Adrenal gland (tissue), 19 donors: ENCODE measurements at places on chromosomes 6 and 20. TPM values are rescaled to one million over a fixed set of nuclear protein-coding genes. Genes with fewer than 3 reads are reported as not detected.

The C20orf144 gene
- not detected for total RNA-seq

The PRDM13 gene
- total RNA-seq = not detected

The ARHGAP40 gene
- not detected for total RNA-seq

The PNPLA1 gene
- 0.28 TPM for total RNA-seq

The KCNK16 gene
- total RNA-seq = not detected

DNA sequence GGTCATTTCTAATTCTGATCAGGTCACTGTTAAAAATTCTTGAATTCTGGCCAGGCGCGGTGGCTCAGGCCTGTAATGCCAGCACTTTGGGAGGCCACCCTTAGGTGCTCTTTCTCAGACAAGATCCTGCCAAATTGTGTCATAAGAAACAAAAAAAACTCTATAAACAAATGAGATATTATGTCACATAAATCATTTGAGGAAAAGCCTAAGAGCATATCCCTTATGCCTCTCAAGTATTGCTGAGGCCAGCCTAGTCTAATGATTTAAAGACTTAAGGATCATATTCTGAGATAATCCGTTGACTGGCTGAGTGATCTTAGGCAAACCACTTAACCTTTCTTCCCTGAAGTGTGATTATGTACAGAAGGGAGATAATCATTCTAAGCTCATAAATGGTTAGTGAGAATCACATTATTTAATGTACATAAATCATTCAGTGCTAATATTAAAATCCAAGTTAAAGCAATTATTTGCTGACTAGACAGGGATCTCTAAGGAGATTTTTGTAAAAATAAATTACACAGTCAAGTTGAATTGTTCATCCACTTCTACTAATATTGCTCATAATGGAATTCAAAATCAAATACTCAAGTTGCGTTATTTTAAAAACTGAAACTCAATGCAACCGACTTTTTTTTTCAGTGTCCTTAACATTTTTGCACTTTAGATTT, 365.4 kb downstream of the PHF3 start:
- H3K27ac ChIP-seq = no peak overlapping the region
- DNase-seq = no peak
- no peak overlapping the region for H3K4me3 ChIP-seq

GRCh38 chr6:158703111-158703836, 53.4 kb downstream of the SYTL3 start:
- H3K4me3 ChIP-seq = no peak overlapping the region
- H3K27me3 ChIP-seq = no peaks in the 10 kb centered on the region
- no peaks in the 10 kb centered on the region for H3K36me3 ChIP-seq
- peaks cover 28% of the 10 kb centered on the region for H3K4me1 ChIP-seq

GRCh38 chr6:11110921-11111768, at the start of gene ERVFRD-1:
TSS of gene ERVFRD-1 (minus strand) at chr6:11111725. CDS start at chr6:11105310, 6,415 bp downstream.
- no peaks in the 10 kb centered on the region for H3K36me3 ChIP-seq
- H3K4me3 ChIP-seq = no peak within 1 kb of the TSS
- H3K27ac ChIP-seq = no peak within 1 kb of the TSS
- peaks cover 4% of the 10 kb centered on the region for H3K4me1 ChIP-seq
- no peak for DNase-seq

GRCh38 chr6:6694368-6694780, 105.9 kb downstream of the LY86 start:
- no peak overlapping the region for H3K4me3 ChIP-seq
- H3K36me3 ChIP-seq = no peaks in the 10 kb centered on the region
- DNase-seq = no peak
- H3K27me3 ChIP-seq = no peaks in the 10 kb centered on the region
- H3K27ac ChIP-seq = no peak overlapping the region

DNA sequence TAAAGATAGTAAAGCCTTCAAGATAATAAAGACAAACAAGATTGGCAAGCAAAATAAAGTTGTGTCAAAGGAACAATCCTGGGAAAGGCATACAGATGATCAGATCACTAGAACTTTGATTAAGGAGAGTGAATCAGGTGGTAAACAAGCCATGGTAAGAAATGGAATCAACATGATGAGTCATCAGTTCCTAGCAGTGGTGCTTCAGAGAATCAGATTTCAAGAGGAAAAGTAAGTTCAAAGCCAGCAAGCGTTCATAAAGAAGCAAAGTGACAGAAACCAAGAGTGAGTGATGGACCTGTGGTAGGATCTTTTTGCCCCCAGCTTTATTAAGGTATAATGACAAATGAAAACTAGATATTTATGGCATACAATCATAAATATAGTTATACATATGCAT, 340.4 kb downstream of the TPBG start:
- no peaks in the 10 kb centered on the region for H3K36me3 ChIP-seq
- H3K4me3 ChIP-seq = no peak overlapping the region
- H3K27me3 ChIP-seq = no peaks in the 10 kb centered on the region
- DNase-seq = no peak
- no peaks in the 10 kb centered on the region for H3K4me1 ChIP-seq

DNA sequence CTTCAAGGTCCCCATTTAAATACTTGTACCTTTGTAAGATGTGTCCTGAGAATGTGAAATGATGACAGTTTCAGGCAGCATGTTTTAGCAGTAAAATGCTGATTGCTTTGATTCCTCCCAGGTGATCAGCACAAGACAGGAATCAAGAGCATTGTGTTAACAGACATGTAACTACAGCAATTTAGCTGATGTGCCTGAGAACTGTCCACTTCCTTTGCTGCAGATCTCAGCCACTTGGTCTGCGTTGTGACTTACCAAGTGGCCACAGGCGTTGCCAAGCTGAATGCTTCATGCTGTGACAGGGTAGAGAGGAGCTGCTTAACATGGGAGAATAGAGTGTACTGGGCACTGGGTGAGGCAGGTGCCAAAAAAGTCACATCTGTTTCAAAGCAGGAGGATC, 767.0 kb upstream of the POU3F2 start:
- no peak overlapping the region for H3K27ac ChIP-seq
- H3K27me3 ChIP-seq = no peaks in the 10 kb centered on the region
- DNase-seq = no peak
- H3K4me3 ChIP-seq = no peak overlapping the region
- no peaks in the 10 kb centered on the region for H3K36me3 ChIP-seq

- no peaks in the 10 kb centered on the region for H3K27me3 ChIP-seq
- no peak overlapping the region for H3K4me3 ChIP-seq
- H3K27ac ChIP-seq = peak overlapping the region; percentile 32
Observed at GRCh38 chr6:42368181-42368580, 83.5 kb downstream of the TRERF1 start.

DNA sequence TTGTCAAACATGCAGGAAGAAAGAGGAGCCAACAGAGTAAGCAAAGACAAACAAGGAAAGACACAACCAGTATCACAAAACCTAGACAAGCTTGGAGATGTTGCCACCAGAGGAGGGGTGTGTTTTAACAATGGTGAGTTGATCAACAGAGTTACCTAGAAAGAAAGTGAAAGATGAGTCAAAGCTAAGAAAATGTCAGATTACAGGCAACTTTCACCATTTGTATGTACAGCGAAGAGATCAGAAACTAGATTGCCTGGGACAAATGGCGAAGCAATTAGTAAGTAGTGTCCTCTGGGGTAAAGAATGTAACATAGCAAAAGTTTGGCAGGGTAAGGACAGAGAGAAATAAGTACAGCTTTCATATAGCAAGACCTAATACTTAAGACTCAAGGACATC, 51.6 kb upstream of the POU3F2 start:
- no peak overlapping the region for H3K4me3 ChIP-seq
- H3K27ac ChIP-seq = no peak overlapping the region
- H3K36me3 ChIP-seq = no peaks in the 10 kb centered on the region
- peaks cover 8% of the 10 kb centered on the region for H3K27me3 ChIP-seq
- no peaks in the 10 kb centered on the region for H3K4me1 ChIP-seq
- no peak for DNase-seq

- no peaks in the 10 kb centered on the region for H3K4me1 ChIP-seq
- no peaks in the 10 kb centered on the region for H3K36me3 ChIP-seq
- no peak overlapping the region for H3K27ac ChIP-seq
- no peak for DNase-seq
Observed at GRCh38 chr6:3697609-3698008, 53.9 kb downstream of the PXDC1 start.

DNA sequence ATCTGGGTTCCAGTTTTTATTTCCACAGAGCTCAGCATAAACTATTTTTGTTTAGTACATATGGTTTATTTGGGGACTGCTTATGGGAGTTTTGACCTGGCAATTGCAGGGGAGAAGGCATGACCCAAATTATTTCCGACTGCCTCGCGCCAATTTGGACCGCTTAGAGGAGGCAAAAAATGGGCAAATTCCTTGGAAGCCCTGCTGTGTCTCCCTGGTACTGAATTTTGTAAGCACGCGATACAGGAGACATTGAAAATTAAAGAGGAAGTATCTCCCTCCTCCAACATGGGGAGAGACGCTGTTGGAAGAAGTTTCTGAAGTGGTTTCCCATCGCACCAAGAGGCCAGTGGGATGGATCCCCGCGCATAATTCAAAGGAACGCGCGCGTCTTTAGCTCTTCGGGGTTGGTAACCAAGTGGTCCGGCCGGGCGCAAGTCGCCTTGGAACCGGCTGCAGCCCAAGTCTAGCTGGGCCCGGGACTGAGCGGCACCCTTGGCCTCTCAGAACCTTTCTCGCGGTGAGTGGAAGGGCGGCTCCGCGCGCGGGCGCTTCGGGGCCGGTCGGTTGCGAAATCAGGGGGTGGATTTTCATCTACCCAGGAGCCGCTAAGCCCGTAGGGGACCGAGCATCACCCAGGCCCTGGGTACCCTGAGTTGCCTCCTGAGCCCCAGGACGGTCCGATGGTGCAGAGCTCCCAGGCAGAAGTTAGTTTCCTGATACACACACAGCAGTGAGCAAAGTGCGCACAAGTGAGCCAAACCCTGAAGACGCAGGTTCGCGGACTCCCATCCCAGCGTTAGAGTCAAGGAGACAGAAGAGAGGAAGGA, 6.2 kb downstream of the NKX2-2 start:
- no peak for DNase-seq
- no peak overlapping the region for H3K27ac ChIP-seq
- peaks cover 82% of the 10 kb centered on the region for H3K27me3 ChIP-seq
- H3K4me1 ChIP-seq = peaks cover 27% of the 10 kb centered on the region

- H3K27ac ChIP-seq = no peak overlapping the region
- no peak overlapping the region for H3K4me3 ChIP-seq
- no peaks in the 10 kb centered on the region for H3K36me3 ChIP-seq
- peaks cover 33% of the 10 kb centered on the region for H3K4me1 ChIP-seq
- no peak for DNase-seq
Observed at GRCh38 chr20:35328689-35329088, 36.5 kb upstream of the FAM83C start.

- no peaks in the 10 kb centered on the region for H3K27me3 ChIP-seq
- no peak overlapping the region for H3K4me3 ChIP-seq
- no peak for DNase-seq
- H3K4me1 ChIP-seq = peaks cover 10% of the 10 kb centered on the region
Observed at GRCh38 chr20:40644863-40645262, 44.2 kb downstream of the MAFB start.

DNA sequence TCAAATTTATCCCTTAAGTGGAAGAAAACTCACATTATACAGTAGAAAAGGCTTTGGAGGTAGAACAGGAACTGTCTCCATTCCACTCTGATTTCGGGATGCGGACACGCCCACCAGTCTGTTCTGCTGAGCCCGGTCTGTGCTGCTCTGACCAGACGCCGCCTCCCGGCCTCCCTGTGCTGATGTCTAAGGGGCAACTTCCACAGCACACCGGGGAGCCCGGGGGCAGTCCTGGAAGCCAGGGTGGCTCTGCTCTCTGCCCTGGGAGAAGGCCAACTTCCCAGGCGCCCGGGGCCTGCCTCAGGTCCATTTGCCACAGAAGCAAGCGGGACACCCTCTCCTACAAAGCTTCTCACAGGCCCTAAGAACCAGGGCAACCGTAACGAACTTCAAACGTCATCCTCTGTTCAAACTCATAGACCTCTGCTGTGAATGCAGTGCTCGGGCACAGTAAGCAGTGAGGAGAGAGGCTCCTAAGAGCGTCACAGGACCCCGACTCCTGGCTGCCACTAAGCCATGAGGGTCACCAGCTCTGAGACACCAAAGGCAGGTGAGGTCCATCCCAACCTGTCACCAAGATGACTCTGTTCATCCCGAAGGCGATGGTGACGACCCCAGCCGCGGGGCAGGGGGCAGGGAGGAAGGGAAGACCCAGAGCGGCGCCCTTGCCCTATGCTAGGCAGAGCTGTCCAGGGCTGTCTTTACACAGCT, 5.6 kb downstream of the TAF4 start:
- H3K27me3 ChIP-seq = no peaks in the 10 kb centered on the region
- H3K36me3 ChIP-seq = no peaks in the 10 kb centered on the region
- peaks cover 6% of the 10 kb centered on the region for H3K4me1 ChIP-seq
- no peak for DNase-seq

- H3K27ac ChIP-seq = peak overlapping the region; percentile 24
- H3K4me3 ChIP-seq = no peak overlapping the region
- no peaks in the 10 kb centered on the region for H3K36me3 ChIP-seq
- DNase-seq = peak; percentile 7
- H3K27me3 ChIP-seq = no peaks in the 10 kb centered on the region
- H3K4me1 ChIP-seq = no peaks in the 10 kb centered on the region
Observed at GRCh38 chr6:88442737-88443136, 276.6 kb upstream of the CNR1 start.

GRCh38 chr20:45404438-45404837, 3.7 kb upstream of the DBNDD2 start:
- H3K27ac ChIP-seq = no peak overlapping the region
- H3K27me3 ChIP-seq = no peaks in the 10 kb centered on the region
- no peaks in the 10 kb centered on the region for H3K36me3 ChIP-seq
- H3K4me3 ChIP-seq = no peak overlapping the region

DNA sequence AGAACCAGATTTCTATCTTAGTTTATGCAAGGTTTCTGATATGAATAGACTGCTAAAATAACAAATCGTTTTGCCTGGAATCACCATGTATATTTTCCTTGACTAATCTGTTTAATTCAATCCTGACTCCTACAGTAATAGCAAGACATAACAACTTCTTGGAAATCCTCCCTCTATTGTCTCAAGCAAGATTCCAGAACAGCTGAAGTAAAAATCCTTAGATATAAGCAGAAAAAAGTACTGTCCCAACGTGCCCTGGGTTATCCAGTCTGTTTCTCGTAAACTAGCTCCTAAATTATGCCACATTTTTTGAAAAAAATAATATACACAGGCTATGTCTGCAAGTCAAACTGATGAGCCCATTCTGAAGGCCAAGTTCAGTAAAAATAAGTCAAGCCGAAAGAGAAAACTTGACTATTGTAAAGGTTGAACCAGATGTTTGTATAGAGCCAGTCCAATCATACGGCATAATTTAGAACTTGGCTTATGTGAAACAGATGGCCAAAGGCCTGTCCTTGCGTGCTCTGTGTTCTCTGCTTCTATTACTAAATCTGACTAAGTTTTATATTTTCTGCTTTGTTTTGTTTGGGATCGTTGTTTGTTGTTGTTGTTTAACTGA, 341.6 kb upstream of the NRSN1 start:
- no peaks in the 10 kb centered on the region for H3K27me3 ChIP-seq
- H3K4me1 ChIP-seq = no peaks in the 10 kb centered on the region
- no peak overlapping the region for H3K4me3 ChIP-seq
- no peaks in the 10 kb centered on the region for H3K36me3 ChIP-seq
